ENCODE measurements at places on chromosomes 3 and 15. TPM values are rescaled to one million over a fixed set of nuclear protein-coding genes. Genes with fewer than 3 reads are reported as not detected.

SERPINI1 gene
- 1.9 TPM for total RNA-seq

MOBP gene
- not detected for total RNA-seq

NTRK3 gene
- total RNA-seq = 0.29 TPM

ASB14 gene
- total RNA-seq = not detected

SAXO2 gene
- 1.6 TPM for total RNA-seq

GATM gene
- total RNA-seq = 1.9 TPM
